T-helper 17 cell (primary cell): ENCODE measurements at places on chromosomes 13 and 19. TPM values are rescaled to one million over a fixed set of nuclear protein-coding genes. Genes with fewer than 3 reads are reported as not detected.
A peak's percentile ranks its signal among the peaks of the same experiment; 100 is the strongest.

- no peak for DNase-seq
Measured at GRCh38 chr13:52345631-52346251, 60.2 kb downstream of the THSD1 start.

GRCh38 chr13:94917824-94918223, 205.5 kb upstream of the SOX21 start:
- DNase-seq, result no peak

DNA sequence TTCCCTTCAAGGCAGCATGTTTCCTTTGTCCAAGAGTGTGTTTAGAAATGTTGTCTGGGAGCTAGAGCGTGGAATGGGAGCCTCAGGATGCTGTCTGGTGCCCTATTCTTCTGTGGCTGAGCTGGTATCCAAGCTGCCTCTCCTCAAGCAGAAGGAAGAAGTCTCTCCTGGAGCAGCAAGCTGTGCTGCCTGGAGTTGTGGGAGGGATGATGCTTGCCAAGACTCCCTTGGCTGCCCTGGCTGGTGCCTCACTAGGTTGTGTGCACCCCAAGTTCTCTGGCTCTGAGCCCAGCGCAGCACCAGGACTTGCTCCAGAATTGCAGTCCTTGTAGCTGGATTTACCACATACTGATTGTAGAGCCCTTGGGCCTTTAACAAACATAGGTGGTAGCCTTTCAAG, 4.7 kb upstream of the CYP4F3 start:
- DNase-seq, result no peak

DNA sequence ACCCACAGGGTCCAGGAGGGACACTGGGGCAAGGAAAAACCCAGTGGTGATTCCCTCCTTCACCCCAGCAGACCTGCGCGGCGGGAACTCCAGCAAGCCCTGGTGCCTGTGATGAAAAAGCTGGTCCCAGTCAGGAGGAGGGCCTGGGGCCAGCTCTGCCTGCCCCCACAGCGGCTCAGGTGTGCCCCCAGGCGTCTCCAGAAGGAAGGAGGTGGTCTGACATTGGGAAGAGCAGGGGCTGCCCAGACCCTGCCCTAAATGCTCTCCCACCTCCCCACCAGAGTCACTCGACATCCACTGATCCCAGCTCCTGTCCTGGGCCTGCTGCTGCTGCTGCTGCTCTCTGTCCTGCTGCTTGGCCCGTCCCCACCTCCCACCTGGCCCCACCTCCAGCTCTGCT, 6.2 kb downstream of the PTH2 start:
- DNase-seq, result no peak

DNA sequence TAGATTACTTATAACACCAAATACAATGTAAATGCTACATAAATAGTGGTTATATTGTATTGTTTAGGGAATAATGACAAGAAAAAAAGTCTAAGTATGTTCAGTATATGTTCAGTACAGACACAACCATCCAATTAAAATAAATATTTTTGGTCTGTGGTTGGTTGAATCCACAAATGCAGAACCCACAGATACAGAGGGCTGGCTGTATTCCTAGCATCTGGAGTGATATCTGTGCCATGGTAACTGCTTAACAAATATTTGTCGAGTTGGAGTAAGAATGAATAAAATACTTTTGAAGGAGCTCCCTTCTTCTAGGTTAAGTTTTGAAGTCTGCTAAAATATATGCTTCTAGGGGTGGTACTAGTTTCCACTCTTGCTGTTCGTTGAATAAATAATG, 241.0 kb downstream of the KLF5 start:
- no peak for DNase-seq

DNA sequence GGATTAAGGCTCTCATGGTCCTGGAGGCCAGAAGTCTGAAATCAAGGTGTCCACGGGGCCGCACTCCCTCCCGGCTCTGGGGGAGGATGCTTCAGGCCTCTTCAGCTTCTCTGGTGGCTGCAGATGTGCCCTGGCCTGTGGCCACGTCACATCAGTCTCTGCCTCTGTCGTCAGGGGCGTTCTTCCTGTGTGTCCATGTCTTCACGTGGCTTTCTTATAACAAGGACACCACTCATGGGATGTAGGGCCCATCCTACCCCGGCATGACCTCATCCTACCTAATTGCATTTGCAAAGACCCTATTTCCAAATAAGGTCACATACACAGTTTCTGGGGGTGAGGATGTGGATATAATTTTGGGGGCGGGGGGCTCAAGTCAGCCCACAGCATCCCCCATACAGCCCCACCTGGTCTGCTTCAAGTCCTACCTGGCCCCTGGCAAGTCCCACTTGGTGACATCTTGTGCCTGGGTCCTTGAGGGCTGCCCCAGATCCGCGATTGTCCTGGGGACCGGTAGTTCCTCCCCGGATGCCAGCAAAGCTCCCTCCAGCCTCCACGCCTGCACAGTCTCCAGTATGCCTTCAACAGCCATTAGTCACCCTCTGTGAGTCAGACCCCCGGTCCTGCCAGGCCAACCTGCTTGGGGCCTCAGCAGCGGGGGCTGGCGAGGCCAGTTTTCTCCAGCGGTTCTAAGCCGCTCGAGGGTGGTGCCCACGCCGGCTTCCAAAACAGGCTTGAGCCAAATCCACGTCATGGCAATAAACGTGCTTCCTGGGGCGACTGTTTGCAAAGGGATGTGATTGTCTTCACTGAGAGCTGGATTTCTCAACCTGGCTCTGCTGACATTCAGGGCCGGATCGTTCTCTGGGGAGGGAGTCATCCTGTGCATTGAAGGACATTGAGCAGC, 32.2 kb downstream of the MYO9B start:
- no peak for DNase-seq

- no peak for DNase-seq
Measured at GRCh38 chr19:58356766-58357480, 3.6 kb upstream of the A1BG start.

GRCh38 chr13:91531646-91532045, 133.2 kb downstream of the GPC5 start:
- DNase-seq, result no peak

ZNF729 gene
- not detected for total RNA-seq

ADM5 gene
- total RNA-seq, result 2.9 TPM

- DNase-seq, result no peak
Measured at GRCh38 chr19:55460670-55461258, 678 bp downstream of the ISOC2 start.

DNA sequence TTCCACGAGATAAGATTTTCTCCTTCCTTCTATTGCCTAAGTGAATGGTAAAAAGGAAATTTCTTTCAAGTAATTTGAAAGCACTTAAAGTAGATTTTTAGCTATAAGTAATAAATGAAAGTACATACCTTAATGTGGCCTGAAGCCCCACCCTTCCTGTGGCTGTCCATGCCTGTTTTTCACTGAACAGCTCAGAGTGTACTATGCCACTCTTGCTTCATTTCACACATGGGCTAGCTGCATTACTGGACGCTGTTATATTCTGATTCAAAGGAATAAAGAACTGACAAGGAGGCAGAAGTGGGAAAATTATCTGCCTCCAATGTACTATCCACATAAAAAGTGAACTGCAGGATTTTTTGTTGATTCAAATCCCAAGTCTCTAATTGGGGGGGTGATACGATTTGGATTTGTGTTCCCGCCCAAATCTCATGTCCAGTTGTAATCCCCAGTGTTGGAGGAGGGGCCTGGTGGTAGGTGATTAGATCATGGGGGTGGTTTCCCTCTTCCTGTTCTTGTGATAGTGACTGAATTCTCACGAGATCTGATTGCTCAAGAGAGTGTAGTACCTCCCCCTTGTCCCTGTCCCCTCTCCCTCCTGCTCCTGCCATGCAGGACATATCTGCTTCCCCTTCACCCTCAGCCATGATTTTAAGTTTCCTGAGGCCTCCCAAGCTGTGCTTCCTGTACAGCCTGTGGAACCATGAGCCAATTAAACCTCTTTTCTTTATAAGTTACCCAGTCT, 154.7 kb upstream of the SGCG start:
- DNase-seq, result no peak

- peak; percentile 43 for DNase-seq
Measured at GRCh38 chr19:14410091-14411051, 8.8 kb downstream of the DDX39A start.

DNA sequence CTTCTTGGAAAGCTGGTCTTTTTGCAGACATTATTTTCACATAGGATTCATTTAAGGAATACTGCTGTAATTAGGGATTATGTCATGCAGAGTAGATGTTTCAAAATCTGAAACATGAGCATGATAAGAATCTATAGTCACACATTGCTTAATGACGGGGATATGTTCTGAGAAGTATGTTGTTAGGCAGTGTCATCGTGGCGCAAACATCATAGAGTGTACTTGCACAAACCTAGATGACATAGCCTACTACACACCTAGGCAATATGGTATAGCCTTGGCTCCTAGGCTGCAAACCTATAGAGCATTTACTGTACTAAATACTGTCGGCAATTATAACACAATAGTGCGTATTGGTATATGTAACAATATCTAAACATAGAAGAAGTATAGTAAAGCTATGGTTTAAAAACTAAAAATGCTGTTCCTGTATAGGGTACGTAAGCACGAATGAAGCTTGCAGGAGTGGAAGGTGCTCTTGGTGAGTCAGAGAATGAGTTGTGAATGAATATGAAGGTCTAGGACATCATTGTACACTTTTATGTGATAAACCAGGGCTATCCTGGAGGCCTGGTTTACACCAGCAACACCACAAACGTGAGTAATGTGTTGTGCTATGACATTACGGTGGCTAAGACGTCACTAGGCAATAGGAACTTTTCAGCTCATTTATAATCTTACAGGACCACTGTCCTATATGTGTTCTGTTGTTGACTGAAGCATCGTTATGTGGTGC, 283.1 kb downstream of the MTUS2 start:
- DNase-seq, result no peak

- no peak for DNase-seq
Measured at GRCh38 chr13:77781808-77782207, 84.3 kb downstream of the SLAIN1 start.

DNA sequence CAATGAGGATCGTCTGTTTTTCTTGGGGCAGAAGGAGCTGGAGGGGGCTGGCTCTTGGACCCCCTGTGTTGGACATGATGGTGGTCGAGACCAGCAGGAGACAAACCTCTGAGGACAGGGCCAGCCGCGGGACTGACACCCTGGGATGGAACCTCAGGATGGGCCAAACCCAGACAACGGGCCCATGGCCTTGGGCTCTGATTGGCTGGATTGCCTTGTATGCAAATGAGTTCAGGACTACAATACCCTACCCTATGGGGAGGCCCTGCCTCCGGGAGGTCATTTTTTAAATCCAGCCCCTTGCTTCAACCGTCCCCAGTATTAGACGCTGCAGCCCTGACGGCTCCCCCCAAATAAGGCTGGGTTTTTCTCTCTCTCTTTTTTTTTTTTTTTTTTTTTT, 22.0 kb downstream of the SLC5A5 start:
- no peak for DNase-seq

GRCh38 chr13:41514853-41515395, 57.6 kb downstream of the RGCC start:
- DNase-seq, result no peak

DNA sequence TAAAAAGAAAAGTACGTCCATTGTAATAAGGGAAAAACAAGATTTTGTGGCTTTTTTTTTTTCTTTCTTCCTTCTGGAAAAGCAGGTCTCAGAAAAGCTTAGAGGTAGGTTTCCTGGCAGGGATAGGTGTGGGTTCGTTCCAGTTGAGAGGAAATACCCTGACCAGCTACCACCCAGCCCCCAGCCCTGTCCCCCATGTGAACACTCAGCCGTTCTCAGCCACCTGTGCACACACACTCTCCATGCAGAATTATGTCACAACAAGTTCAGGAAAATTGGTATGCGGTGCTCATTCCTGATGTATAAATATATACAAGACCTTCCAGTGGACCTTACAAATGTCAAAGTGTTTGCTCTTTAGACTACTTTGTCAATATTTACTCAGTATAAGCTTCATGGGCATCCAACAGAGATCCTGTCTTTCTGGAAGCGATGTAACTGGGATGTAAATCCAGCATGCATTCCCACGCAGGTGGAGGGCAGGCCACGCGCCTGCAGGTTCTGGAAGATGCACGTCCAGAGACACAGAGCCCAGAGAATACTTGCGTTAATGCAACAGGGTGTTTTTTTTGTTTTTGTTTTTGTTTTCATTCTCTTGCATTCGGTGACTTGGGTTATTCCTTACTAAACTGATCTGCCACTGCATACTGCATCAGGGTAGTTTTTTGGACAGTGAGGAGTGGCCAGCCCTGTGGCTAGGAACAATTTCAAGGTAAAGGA, 68.8 kb downstream of the TSHZ3 start:
- DNase-seq, result no peak

GRCh38 chr13:76879883-76880270, 6.3 kb downstream of the KCTD12 start:
- no peak for DNase-seq

CAPN12 gene
- 9.0 TPM for total RNA-seq

DNA sequence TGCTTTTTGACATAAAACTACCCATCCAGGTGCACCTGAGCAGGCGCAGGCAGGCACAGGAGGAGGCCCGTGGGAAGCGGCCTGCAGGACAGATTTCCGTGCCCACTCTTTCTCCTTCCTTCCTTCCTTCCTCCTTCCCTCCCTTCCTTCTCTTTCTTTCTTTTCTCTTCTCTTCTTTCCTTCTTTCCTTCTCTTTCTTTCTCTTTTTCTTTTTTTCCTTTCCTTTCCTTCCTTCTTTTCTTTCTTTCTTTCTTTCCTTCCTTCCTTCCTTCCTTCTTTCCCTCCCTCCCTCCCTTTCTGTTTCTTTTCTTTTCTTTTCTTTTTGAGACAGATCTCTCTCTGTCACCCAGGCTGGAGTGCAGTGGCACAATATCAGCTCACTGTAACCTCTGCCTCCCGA, 21.2 kb upstream of the TMEM255B start:
- DNase-seq, result no peak

DNA sequence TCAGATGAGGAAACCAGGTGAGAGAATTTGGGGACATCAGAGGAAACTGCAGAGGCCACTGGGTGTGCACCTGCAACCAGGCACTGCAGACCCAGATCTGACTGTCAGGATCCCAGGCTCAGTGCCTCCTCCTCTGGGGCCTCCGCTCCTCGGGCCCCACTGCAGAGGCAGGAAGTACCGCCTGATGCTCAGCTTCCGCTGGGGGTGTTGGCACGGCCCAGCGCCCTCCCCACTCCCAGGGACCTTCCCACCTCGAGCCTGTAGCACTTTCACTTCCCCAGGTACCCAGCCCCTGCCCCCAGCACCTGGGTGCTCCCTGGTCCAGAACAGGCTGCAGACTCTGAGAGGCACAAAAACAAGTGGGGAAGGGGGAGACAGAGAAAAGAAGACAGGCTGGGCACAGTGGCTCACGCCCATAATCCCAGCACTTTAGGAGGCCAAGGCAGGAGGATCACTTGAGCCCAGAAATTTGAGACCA, 1.4 kb upstream of the CD37 start:
- peak; percentile 47 for DNase-seq

ZNF837 gene
- 1.6 TPM for total RNA-seq
